BJ (cell line): ENCODE measurements at places on chromosomes 3 and 15. TPM values are rescaled to one million over a fixed set of nuclear protein-coding genes. Genes with fewer than 3 reads are reported as not detected.

GRCh38 chr3:12679468-12679867 lies 15.6 kb upstream of the RAF1 start:
- DNase-seq = peak; percentile 85

Gene HYAL1
- 0.10 and 0.12 TPM in 2 replicates for polyA plus RNA-seq

GRCh38 chr3:61155701-61156292 lies 95.5 kb downstream of the FHIT start:
- DNase-seq = no peak

DNA sequence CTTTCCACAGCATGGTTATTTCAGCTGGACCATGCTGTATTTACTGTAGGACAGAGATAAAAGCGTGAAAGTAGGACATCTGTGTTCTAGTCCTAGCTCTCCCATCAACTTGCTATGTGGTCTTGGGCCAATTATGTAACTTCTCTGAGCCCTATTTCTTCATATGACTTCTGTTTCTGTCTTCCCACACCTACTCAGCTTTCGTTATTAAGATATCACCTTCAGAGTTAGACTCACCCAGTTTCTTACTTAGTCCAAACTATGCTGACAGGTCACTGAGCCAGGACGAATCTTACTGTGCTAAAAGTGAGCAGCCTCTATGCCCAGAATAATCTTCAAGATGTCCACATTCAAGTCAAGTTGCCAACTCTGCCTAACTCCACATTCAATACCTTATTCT lies 283.7 kb downstream of the IL5RA start:
- DNase-seq = no peak

GRCh38 chr3:115784739-115785536 lies 161.6 kb downstream of the GAP43 start:
- peak; percentile 95 for DNase-seq
